ENCODE measurements at places on chromosomes 11 and 22.

GRCh38 chr22:49310354-49310753 is 517.3 kb downstream of the BRD1 start:
- DNase-seq: no peak

DNA sequence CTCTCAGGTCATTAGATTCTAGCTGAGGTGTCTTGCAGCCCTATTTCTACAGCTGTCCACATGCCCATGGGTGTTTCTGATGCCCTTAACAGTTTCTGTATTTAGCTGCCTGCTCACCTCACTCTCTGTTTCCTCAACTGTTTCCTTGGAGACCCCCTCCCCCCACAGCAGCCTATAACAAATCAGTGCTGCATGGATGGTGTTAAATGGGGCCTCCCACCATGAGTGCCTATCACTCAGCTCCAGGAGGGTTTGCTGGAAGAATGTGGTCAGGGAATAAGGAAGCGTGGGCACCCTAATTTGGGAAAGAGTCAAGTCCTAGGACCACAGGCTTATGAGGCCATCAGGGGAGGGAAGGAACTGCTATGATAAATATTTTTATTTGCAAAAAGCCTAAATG is 8.6 kb downstream of the KLHL35 start:
- DNase-seq: no peak

GRCh38 chr22:46801331-46801811 is 38.9 kb downstream of the TBC1D22A start:
- DNase-seq: no peak

GRCh38 chr22:23787600-23787896 is 782 bp downstream of the SMARCB1 start:
- DNase-seq: no peak

- DNase-seq: no peak
Measured at GRCh38 chr11:134802116-134802515, 390.1 kb upstream of the B3GAT1 start.

- DNase-seq: peak; percentile 1
Measured at GRCh38 chr11:90783111-90783510, 560.3 kb upstream of the CHORDC1 start.

DNA sequence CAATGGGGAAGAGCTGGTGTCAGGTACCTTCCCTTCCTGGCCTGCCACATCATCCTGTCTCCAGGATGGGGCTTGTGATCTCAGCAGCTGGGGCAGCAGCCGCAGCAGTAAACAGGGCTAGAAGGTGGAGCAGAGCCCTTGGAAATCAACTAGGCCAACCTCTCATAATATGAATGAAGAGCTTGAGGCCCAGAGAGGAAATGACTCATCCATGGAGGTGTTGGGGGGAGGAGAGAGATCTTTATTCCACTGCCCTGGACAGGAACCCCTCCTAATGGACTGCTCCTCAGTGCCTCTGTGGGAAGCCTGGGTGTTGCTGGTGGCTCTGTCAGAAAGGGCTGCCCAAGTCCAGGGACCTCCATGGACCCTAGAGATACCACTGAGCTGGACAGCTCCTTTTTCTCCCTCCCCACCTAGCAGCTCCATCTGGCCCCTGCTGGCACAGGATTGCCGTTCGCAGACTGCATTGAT is 111.8 kb downstream of the OSBP2 start:
- no peak for DNase-seq

- DNase-seq: no peak
Measured at GRCh38 chr11:80515097-80515496, 1074.3 kb upstream of the TENM4 start.

- DNase-seq: no peak
Measured at GRCh38 chr22:31947296-31947695, 3.0 kb downstream of the YWHAH start.

DNA sequence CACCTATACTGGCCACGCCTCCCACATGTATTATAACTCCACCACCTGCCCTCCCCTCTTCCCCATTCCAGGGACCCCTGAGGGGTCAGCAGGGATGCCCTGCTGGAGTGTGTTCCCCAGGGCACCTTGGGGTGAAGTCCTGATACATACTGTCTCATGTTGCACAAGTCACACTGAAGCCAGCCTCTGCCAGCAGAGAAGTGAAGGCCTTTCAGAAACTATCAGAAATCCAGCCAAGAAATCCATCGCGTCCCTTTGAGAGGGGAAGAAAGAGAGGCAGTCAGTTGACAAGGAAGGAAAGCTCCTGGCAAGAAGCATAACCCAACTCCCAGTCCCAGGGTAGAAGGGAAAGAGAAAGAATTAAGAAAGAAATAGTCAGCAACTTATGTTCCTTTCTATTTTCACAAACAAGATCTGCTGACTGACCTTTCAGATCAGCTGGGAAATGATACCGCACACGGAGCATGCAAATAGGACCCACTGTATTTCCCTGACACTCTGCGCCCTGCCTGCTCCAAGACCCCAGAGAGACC is 45.2 kb downstream of the SC5D start:
- no peak for DNase-seq

DNA sequence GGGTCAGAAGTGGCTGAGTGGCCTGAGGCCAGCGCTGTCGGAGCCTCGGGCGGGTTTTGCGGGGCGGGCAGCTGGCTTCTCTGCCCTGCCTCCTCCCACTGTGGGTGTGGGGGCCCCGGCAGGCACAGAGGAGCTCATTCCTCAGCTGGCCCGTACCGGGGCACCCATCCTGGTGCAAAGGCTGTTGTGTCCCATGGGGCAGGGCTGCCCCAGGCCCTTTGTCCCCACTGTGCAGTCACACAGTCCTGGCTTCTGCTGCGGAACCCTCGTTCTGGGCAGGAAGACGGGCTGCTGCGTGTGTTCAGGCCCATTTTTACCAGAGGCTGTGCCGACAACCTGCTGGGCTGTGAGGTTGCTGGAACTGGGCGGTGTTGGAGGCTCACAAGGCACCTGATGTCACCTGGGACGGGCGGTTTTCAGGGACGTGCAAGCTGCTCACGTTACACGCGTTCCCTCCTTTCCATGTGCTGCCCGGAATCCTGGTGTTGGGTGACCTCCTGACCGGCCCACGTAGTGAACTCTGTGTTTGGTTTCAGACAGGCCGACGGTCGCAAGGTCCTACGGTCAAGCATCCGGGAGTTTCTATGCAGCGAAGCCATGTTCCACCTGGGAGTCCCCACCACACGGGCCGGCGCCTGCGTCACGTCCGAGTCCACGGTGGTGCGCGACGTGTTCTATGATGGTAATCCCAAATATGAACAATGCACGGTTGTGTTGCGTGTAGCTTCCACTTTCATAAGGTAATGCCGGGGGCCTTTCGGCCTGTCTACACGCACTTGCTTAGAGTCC is 5.2 kb downstream of the SELENOO start:
- no peak for DNase-seq

DNA sequence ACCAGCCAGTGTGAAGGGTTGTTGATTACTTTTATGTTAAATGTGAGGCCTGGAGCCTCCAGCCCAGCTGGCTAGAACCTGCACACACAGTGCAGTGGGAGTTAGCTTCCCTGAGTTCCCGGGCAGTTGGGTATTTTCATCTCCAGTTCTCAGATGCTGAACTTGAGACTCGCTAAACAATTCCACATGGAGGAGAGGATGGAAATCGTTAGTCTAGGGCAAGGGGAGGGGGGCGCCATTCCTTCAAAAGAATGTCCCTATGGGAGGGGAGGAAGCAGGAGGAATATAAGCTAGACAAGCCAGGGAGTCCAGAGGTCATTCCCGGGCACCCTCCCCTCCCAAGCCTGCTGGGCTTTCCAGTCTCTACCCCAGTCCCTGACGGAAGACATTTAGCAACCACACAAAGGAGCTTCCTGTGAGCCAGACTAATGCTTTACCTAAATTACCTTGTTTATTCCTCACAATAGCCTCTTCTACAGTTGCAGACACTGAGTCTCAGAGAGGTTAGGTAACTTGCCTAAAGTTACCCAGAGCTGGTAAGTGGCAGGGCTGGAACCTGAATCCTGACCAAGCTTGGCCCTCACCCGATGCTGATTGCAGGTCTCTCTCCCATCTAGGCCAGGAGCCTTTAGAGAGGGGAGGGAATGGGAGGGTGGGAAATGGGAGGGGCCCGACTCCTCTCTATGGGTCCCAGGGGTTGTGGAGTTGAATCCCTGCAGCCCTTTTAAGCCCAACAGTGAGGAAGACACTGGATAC is 1.9 kb upstream of the TSKU start:
- no peak for DNase-seq

GRCh38 chr11:68200639-68201038 is 12.5 kb downstream of the KMT5B start:
- peak; percentile 45 for DNase-seq

DNA sequence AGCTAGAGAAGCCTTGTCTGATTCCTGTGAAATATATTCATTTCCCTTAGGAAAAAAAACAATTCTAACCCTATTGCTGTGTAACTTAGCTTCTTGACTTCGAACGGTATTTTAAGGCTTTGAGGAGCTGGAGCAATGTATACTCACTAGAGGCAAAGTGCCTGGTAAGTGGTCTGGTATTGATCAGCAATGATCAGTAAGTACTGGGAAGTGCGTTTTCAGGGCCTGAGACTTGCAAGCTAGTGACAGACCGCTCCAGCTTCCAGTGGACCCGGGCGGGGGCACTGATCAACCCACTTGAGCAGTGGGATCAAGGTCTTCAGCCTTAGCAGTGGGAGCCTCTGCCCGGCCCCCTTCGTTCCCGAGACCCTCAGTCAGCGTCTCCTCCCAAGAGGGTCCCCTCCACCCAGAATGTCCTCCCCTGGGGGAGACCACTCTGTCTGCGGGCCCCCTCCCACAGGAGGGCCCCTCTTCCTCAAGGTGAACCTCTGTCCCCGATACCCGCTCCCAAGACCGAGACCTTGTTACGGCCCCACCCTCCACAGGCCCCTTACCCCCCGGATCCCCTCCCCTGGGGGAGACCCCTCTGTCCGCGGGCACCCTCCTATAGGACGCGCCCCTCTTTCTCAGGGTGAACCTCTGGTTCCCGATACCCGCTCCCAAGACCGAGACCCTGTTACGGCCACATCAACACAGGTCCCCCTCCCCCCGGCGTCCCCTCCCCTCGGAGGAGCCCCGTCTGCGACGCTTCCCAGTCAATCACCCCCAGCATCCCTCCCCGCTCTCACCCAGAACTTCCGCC is 452 bp upstream of the ATXN10 start:
- DNase-seq: no peak

GRCh38 chr11:94309757-94310156 is 5.4 kb downstream of the IZUMO1R start:
- no peak for DNase-seq

Measured in muscle of back (tissue), 13 donors.